ENCODE measurements at places on chromosomes 3 and 15.

DNA sequence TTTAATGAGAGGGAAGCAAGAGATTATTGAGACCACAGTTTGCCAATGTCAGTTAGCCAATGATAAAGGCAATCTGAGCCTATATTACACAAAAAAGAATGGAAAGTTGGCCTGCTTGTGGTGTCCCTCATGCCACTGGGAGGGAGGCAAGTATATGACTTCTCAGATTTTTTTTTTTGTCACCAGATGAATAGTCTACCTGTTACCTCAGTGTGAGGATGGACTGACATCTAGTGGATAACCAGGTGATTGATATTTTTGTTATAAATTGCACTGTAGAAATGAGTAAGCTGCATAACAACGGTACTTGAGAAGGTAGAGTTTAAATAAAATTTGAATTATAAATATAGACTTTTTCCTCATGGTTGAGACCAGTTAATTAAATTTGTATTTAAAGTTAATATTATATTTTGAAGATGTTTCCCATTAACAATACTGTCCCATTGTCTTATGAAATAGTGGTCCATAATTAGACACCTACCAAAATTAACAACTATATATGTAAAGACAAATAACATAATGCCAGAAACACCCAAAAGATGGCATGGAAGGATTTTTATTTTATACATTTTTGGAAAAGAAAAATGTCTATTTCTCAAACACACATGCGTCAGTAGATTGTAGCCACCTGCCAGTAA, 237.8 kb upstream of the GADL1 start:
- DNase-seq, result no peak

DNA sequence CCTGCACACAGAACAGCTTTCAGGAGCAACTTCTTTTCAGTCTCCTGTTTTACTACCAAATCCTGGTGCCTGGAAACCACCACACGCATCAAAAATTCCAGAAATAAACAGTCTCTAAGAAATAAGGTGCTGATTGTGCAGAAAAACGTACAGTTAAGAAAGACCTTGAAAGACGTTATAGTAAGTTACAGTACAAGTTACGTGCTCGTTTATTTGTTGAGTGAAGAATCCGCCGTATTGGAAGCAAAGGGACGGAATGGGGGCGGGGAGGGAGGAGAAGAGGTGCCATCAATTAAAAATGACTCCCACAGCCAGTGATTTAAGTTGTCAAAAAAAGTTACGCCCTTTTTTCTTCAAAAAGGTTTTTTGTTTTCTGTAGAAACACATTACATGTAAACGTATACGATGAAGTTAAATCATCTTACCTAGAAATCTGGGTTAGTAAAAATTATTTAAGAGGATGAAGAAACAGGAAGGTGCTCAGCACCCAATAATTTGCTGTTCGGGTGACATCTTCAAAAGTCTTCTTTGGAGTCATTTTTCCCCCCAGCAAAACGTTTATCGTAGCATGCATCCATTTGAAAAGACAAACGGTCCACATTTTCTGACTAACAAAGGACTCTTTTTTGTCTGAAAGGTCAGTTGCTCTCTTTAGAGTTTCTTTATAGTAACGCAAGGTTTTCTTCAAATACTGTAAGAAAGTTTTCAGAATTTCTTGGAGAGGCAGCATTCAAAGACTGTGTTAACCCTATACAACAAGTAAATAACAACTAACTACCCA, 782 bp upstream of the UACA start:
- no peak for DNase-seq

GRCh38 chr15:84929795-84930603, 45.5 kb downstream of the SLC28A1 start:
- no peak for DNase-seq

DNA sequence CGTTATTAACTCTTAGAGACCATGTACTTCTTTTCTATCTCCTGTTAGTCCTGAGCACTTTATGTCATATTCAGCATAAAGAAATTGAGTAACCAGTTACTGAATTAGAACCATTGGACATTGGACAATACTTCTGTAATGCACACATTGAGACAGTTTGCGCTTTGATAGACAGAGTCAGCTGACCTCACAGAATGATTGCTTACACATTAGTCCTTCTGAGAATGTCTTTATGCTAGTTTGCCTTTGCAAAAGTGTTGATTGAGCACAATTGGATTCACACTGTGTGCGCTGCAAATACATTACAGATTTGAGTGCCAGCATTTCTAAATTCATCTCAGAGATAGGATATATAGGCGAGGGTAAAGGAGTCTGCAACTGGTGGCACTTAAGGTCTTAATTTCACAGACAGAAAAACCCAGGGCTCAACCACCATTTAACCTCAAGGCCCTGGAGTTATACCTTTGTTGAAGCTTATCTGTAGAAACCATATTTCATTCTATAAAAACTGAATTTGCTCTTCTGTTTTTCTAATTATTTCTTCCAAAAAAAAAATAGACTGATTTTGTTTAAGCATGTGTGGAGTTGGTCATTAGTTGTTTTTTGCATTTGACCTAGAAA, 3.8 kb downstream of the SERPINI1 start:
- no peak for DNase-seq

- DNase-seq, result no peak
Measured at GRCh38 chr3:9231937-9232336, 17.5 kb downstream of the SRGAP3 start.

- DNase-seq, result no peak
Measured at GRCh38 chr15:27731776-27732175, 367.3 kb downstream of the OCA2 start.

DNA sequence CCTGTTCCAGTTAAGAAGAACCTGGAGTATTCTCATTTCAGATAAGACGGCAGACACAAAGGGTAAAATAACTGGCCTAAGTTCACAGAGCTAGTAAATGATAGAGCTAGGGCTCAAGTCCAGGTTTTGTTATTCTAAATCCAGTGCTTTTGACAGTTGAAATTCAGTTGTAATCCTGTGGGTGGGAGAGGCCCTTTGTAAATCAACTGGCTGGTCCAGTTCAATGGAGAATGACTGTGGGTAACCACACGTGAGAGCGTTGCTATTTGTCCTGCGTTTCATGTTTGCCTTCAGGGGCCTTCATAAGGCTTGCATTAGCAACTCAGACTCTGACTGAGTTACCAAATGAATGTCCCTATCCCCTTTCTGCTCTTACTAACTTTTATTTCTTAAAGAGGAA, 24.2 kb upstream of the CD96 start:
- DNase-seq, result no peak

GRCh38 chr15:44736181-44736765, at the start of gene TRIM69:
TSS of gene TRIM69 (plus strand) at chr15:44736528. CDS start at chr15:44736705, 177 bp downstream.
- no peak for DNase-seq

GRCh38 chr3:17518189-17519059, 224.0 kb downstream of the TBC1D5 start:
- DNase-seq, result no peak

GRCh38 chr3:25471081-25471768, 43.2 kb downstream of the RARB start:
- no peak for DNase-seq

- no peak for DNase-seq
Measured at GRCh38 chr15:32908135-32908801, 190.5 kb downstream of the GREM1 start.

DNA sequence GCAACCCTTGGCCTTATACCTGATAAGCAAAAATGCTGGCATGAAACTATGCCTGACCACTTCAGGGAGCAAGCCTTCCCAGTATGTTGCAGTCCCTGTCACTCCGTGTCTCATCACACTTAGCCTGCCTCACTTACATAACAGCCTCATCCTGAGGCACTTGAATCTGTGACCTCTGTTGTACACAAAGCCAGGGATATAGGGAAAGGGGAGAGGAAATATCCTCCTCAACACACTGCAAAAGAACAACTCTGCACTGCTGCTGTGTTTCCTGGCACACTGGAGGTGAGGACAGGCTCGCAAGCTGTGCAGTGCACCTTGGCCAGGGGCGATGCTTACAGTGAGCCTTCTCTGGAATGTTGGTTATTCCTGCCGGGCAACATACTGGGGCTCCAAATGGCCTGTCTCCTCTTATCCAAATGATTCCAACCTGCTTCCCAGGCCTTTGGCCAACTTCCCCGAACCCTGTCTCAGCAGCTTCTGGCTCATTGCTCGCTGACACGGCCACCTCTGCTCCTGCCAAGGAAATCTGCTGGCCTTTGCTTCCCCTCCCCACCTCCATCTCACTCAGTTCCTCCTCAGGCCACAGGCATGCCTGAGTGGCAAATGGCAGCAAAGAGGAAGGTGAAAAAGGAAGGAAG, 109.2 kb downstream of the CD47 start:
- DNase-seq, result no peak

DNA sequence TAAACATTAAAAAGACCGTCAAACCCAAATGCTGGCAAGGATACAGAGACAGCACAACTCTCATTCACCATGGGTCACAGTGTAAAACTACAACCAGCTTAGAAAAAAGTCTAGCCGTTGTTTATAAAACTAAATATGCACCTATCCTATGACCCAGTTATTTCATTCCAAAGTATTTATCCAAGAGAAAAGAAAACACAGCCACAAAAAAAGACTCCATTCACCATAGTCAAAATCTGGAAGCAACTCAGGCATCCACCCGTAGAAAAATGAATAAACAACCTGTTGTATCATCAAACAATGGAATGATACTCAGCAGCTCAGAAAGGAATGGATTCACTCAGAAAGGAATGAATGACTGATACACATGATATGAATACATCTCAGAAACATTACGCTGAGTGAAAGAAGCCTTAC, 28.6 kb downstream of the PLD1 start:
- no peak for DNase-seq

- DNase-seq, result no peak
Measured at GRCh38 chr3:105869861-105870755, 1.3 kb upstream of the CBLB start.

DNA sequence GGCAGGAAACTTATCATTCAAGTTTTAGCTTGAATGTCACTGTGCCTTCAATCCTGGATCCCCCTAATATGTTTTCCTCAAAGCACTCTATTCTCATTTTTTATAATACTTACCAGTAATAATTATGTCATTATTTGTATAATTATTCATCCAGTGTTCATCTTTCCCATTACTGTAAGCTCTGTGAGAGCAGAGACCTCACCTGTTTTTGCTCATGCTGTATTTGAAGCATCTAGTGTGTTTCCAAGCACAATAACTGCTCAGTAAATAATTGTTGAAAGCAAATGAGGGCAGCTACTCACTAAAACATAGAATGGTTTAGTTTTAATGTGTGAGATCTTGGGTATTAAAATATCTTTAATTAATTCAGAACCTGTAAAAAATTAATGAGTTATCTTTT, 36.9 kb upstream of the KPNA4 start:
- no peak for DNase-seq

- DNase-seq, result no peak
Measured at GRCh38 chr15:40770147-40770721, 454 bp downstream of the C15orf62 start.

GRCh38 chr15:41692049-41692448, 31.8 kb downstream of the MGA start:
- DNase-seq, result no peak

DNA sequence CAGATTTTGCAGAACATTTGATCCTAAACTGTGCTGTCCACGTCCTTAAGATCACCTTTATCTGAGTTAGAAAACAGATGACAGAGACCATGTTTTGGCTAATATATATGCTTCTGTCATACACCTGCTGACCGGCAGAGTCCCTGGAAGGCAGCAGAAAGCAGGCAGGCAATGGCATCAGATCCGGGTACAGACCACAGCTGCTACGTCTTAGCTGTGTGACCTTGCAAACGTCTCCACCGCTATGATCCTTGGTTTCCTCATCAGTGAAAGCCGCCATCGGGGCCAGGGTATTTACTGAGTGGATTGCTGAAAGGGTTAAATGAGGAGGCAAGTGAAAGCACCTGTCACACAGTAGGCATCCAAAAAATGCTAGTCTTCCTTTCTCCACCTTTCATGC, 72.1 kb downstream of the ABTB1 start:
- DNase-seq, result no peak

- no peak for DNase-seq
Measured at GRCh38 chr3:54454806-54455205, 332.5 kb downstream of the CACNA2D3 start.

- DNase-seq, result no peak
Measured at GRCh38 chr15:52103217-52104207, 9.1 kb downstream of the BCL2L10 start.

- DNase-seq, result no peak
Measured at GRCh38 chr3:134543113-134543512, 57.3 kb downstream of the CEP63 start.

DNA sequence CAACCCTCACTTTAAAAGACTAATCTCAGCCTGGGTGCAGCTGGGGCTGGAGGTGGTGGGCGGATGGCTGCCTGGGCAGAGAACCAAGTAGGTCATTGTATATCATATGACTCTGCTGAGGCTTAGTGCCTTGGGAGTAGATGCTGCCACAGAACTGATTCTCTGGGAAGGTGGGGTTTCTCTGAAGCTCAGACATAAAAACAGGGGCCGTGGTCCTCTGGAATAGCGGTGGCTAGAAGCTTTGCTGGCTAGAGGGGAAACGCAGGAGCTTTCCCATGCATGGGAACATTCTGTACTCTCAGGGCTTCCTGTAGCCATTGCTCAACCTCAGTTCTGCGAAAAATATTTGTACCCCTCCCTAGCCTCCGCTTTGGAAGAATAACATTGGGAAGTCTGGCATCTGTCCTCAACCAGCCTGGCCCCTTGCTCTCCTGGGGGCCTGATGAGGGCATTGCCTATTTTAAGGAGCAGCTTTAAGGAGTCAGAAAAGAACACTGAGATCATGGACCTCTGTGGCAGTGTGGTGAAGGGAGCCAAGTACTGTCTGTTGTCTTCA, 14.7 kb downstream of the TIMP4 start:
- no peak for DNase-seq

GRCh38 chr15:98745179-98745578, 96.8 kb downstream of the IGF1R start:
- DNase-seq, result no peak

DNA sequence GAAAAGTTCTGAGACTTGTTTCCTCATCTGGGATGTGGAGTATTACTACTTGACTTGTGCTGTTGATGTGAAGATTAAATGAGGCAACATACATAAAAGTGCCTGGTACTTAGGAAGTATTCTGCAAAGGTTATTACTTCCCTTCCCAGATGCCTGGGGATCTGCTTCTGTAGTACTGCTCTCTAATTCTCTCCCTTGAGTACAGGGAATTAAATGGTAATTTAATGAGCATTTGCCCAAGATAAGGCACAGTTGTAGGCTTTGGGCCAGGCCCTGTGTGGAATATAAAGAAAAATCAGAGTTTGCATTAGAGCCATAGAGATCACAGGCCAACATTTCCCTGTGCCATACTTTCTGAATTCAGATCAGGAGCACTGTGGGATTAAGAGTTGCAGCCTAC, 84.4 kb downstream of the LARS2 start:
- DNase-seq, result no peak

- no peak for DNase-seq
Measured at GRCh38 chr3:37734886-37735285, 126.8 kb upstream of the CTDSPL start.

DNA sequence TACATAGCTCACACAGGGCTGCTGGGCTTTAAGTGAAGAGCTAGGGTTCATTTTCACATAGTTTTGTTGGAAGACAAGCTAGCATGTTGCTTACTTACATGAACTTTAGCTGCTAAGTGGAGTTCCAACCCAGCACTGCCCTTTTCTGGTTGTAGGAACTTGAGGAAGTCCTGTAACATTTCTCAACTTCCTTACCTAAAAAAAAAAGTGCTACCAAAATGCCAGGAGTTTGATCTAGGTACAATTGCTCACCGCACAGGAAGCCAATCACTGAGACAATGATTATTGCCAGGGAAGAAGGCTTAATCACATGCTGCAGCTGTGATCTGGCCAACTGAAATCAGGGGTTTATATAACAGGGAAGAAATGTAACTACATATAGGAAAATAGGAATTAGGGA, 52.8 kb downstream of the IL12A start:
- no peak for DNase-seq

Measured in activated T-helper 9 cell treated with anti-CD3 and anti-CD28 coated beads, Interleukin-2, amount 50 U/mL, for 16 hours (primary cell).